Putamen (tissue), 1 donor: ENCODE measurements at places on chromosomes 16 and 17.

- no peak for DNase-seq
These were observed 3.4 kb downstream of the SGCA start for GRCh38 chr17:50169121-50169764.

- no peak for DNase-seq
These were observed 514 bp downstream of the THRA start for GRCh38 chr17:40063187-40063771.

GRCh38 chr17:57811638-57812280, 38.1 kb downstream of the MRPS23 start:
- DNase-seq = no peak

DNA sequence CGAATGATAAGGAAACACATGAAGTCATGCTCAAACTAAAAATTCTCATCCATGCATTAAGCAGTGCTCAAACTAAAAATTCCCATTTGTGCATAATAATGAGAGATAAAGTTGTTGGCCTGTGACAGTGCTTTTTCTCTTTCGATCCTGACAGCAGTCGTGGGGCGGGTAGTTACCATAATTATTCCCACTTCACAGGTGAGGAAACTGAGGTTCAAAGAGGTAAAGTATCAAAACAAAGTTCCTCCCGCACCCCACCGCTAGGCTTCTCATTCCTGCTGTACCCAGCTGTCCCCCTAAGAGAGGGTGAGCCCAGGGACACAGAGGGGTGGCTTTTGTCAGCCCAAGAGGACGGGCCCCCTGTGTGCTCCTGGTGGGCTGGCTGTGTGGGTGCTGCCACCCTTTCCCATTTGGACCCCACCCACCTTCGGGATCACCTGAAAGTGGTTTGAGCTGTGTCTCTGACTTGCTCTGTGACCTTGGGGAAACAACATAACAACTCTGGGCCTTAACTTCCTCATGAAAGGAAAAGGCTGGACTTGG, 92.6 kb downstream of the CLEC16A start:
- no peak for DNase-seq
